ENCODE measurements at places on chromosomes 12 and 14.

- peak; percentile 35 for DNase-seq
Observed at GRCh38 chr12:75505706-75506312, 5.6 kb downstream of the KRR1 start.

- no peak for DNase-seq
Observed at GRCh38 chr14:80419345-80419744, 208.0 kb upstream of the DIO2 start.

DNA sequence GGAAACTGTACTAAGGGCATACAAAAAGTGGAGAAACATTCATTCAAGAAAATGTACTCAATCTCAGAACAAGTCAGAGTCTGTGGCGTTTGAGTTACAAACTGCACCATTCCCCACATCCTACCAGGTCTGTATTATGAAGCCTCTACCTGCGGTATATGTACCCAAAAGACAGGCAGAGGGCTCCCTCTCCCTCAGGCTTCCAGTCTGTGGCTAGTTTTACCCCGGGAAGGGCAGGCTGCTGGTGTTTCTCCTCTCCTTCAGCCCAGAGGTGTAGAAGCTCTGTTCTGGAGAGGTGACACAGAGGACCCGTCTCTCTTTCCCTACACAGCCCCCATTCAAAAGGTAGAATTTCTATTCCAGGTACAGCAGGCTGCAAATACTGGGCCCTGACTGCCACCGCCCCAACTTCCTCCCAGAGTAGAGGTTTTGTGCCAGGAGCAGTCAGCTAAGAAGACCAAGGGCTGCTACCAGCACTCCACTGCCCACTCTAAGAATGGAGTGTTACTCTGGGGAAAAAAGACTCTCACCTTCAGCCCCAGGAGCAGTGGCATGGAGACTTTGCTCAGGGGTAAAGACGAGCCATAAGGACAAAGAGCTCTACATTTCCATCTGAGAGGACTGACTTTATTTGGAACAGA is 39.4 kb downstream of the PARP11 start:
- no peak for DNase-seq

DNA sequence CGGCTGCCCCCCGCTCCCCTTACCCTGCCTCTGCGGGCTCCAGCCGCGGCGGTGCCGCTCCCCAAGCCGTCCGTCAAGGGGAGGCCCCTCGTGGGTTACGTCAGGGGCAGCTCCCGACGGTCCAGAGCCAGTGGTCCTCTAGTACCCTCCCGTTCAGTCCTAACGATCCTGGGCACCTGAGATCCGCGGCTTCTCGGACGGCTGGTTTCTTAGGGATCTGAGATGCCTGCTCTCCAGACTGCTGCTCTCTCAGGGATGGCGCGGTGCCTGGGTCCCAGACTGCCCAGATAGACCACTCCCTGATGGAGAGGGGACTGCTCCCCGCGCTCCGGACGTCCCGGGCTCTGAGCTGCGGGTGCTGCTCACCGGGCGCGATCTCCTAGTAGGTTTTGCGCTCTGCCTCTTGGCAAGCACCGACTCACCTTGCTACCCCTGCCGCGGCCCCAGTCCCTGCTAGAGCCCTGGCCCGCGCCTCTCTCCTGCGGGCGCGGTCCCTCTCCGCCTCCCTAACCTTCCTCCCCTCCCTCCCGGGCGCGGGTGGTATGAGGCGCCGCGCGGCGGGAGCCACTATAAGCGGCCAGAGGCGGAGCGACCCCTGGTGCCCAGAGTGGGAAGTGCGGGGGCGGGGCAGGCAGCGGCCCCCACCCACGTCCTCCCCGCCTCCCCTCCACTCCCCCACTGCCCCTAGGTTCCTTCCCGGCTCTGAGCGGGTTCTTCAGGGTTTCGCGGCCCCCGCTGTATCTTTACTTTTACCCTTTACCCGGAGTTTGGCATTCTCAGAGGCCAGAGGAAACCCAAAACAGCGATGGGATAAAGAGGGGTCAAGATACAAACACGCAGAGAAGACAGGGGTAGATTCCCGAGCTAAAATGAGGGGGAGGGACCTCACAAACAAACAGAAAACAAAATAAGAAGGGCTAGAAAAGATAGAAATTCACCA is at the start of gene C1QL4:
Gene C1QL4 (minus strand): TSS at position 544 of the 940 bp plus-strand sequence. CDS start 711 bp downstream, outside the sequence.
- DNase-seq = peak; percentile 54

- DNase-seq = no peak
Observed at GRCh38 chr12:24797901-24798300, 151.0 kb downstream of the BCAT1 start.

DNA sequence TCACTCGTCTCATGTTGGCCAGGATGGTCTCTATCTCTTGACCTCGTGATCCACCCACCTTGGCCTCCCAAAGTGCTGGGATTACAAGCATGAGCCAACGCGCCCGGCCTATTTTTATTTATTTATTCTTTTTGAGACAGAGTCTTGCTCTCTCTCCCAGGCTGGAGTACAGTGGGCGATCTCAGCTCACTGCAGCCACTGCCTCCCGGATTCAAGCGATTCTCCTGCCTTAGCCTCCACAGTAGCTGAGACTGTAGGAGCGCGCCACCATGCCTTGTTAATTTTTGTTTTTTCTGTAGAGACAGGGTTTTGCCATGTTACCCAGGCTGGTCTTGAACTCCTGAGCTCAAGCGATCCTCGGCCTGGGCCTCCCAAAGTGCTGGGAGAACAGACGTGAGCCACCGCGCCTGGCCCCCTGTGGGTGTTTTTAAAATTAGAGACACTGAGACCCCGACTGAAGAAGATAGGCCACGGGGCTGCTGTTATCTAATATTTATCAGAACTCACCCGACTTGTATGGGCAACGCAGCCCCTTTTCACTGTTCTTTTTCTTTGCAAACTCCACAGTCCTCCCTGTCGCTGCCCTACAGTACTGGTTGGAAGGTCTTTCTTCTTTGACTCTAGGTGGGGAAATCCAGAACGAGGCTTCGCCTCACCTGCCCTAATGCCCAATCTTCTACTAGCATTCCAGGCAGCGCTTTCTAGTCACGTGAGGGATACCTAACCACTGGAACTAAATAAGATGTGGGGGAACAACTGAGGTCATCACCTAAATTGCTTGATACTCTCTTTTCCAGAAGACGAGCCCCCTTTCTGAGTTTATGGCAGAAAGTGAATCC is 1.4 kb upstream of the GABARAPL1 start:
- no peak for DNase-seq

GRCh38 chr12:83629931-83630330 is 943.2 kb downstream of the TMTC2 start:
- DNase-seq = no peak
